Stimulated activated CD4-positive, alpha-beta T cell treated with anti-CD3 and anti-CD28 coated beads, Interleukin-2, amount 100 ng/mL, for 24 hours (primary cell): ENCODE measurements at places on chromosomes 6 and 20.
A peak's percentile ranks its signal among the peaks of the same experiment; 100 is the strongest.

DNA sequence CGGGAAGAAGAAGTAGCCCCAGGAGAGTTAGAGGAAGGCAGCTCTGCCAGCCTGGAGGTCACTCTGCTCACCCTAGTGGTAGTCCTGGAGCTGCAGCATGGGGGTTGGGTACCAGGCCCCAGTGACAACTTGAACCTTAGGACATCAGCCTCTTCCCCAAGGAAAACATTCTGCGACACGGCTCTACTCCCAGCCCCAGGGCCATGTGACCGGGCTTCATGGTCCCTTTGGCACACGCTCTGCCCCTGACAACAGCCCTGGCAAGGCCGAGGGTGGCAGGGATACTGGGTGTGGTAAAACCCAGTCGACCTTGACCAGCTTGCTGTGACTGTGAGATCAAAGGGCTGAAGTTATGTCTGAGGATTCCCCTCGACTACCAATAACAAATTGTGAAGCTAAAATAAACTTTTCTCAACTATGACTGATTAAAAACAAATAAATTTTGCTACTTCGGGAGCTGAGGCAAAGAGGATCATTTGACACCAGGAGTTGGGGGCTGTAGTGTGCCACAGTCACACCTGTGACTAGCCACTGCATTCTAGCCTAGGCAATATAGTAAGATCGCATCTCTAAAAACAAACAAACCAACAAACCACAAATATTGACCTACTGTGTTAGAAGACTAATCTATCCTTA is 24.4 kb upstream of the ARID1B start:
- no peak for DNase-seq

DNA sequence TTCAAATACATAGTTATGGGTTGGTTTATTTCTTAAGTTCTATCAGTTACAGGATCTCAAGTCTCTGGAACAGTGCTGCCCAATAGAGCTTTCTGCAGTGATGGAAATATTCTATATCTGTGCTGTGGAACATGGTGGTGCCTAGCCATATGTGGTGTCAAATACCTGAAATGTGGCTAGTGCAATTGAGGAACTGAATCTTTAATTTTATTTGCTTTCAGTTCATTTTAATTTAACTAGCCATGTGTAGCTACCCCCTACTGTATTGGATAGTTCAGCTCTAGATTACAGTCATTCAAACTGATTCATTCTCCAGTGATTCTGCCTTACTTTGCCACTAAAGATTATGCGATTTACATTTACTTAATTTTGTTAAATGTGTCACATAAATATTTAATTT is 503.2 kb downstream of the CDKAL1 start:
- DNase-seq: no peak

DNA sequence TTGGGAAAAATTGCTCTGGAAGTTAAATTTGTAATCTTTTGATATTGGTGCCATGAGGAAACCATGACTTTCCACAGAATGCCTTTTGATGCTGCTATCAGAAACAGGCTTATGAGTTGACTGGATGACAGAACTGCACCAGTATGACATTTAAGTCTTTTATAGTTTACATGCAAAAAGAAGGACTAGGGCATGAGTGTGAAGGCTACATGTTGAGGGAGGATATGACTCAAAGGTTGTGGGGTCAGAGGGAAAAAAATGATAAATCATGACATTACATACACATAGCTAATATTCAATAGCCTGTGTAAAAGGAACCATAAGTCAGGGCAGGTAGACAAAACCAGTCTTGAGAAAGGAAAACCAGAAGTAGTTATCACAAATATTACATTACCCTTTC is 182.2 kb downstream of the COL12A1 start:
- no peak for DNase-seq

DNA sequence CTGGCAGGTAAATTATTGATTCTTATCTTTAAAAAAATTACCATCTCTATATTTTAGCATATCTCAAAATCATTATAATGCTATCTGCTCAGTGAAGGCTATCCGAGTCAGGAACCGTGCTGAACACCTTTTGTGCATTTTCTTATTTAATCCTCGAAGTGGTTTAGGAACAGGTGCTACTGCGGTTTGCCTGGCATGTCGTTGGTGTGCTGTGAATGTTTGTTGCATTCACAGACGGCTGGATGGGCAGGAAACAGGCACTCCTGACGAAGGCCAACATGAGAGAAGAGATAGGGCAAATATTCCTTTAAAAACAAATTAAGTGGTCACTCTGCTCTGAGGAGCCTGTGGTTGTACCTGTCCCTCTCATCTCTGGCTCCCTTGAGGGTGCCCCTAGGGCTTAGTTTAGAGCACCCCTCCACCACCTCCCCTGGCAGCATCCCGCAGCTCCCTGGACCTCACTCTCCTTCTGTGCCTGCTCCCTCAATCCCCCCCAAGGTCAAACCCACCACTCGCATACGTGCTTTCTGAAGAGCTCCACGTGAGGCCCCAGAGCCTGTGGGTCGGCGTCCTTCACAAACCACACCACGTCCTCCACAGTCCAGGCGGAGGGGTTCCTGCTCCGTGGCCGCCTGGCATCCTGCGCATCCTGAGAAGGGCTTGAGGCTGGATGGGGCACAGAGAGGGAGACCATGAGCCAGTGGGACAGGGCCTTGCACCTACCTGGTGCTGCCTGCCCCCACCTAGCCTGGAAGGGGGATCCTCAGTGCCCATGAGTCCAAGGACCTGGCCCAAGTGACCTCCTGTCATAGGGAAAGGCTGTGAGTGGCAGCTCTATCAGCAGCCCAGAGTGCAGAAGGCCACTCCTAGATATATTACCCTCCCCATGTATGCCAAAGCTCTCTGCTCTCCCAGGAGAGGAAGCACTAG is 116.5 kb downstream of the SCML4 start:
- no peak for DNase-seq

- no peak for DNase-seq
These were observed 19.7 kb upstream of the ULBP3 start for GRCh38 chr6:150088481-150089154.

DNA sequence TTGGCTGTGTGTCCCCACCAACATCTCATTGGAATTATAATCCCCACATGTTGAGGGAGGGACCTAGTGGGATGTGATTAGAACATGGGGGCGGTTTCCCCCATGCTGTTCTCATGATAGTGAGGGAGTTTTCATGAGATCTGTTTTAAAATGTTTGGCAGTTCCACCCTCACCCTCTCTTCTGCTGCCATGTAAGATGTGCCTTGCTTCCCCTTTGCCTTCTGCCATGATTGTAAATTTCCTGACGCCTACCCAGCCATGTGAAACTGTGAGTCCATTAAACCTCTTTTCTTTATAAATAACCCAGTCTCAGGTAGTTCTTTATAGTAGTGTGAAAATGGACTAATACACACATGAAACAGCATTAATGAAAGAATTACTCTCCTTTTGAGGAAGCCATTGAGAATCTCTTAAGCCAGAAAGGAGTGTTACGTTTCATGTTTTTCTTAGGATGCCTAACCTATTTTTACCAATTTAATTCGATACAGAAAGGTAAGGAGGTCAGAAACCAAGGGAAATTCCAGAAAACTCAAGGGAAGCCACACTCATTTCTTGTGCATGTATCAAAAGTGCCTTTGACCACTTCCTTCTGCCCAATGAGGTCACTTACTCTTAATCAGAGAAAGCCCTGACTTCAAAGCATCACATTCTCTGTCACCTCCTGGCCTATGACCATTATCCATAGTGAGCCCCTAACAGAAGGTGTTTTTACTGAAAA is 24.7 kb upstream of the HINT3 start:
- no peak for DNase-seq

DNA sequence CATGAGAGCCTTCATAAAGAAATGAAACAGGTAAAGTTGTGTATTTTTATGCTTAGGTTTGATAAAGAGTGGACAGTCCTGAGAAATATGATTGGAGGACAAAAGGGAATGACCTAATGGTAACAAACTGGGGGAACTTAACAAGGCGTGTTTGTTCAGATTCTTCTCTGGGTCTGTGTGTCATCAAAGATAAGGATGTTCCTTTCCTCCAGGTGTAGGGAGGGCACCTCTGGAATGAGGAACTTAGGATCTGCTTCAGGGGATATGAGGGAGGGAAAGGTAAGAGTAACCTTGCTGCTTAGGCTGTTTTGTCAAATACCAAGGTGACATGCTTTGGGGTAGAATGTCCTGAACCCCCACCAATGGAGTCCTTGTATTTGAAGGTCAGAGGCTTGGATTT is 291.9 kb downstream of the KCNQ5 start:
- no peak for DNase-seq

DNA sequence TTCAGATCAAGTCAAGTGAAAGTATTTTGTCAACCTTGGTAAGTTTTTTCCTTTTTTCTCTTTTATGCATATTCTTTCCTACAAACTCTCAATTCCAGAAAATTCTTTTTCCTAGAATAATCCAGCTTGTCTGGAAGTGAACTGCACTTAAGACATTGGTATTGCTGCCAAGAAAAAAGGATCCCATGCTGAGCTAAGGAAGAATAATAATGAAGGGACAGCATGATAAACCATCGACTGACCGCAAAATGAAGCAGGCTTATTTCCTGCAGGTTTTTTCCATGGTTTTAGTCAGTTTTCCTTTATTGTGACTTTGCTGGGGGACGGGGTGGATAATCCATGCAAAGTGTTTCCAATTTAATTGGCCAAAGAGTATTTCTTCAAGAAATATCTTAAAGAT is 857.6 kb upstream of the SLC35B3 start:
- no peak for DNase-seq

DNA sequence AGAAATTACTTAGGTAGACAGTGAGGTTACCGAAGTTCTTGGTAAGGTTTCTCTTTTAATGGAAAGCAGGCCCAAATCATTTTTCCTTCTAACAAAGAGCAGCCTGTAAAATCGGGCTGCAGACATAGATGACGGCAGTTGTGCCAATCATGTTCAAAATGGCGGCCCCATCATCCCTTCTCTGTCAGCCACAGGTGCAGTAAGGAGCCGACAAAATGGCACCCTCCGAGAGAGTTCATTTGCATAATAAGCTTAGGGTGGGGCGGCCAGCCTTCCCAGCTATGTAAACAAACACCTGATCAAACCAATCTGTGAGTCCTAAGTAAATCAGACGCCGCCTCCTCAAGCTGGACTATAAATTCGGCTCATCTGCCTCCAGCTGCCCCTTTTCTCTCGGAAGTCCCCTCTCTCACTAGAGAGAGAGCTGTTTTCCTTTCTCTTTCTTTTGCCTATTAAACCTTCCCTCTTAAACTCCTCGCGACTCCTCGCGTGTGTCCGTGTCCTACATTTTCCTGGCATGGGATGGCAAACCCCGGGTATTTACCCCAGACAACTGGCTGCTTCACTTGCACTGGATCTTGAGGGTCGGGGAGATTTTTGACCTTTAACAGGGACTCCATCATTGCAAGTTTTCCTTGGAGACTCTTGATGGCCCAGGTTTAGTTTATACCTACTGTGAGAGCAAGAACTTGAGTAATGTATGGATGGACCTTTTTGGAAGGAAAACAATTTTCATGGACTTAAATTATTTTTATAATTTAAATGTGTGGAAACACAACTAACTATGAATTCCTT is 8.9 kb upstream of the DDR1 start:
- no peak for DNase-seq

DNA sequence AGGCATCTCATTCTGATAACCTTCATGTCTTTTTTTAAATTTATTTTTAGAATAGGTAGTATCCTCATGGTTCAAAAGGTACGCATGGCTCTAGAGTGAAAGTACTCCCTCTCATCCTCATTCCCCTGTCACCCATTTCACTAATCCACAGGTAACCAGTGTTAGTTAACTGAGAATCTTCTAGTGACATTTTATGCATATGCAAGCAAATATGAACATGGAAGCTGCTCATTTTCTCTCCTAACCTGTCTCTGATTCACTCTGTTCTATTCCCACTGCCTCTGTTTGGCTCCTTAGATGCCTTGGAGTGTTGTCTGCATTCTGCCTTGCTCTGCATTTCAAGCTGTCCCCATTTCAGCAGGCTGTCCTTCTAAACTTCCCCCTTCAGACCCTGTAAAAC is 4.5 kb downstream of the NCOA7 start:
- DNase-seq: no peak

DNA sequence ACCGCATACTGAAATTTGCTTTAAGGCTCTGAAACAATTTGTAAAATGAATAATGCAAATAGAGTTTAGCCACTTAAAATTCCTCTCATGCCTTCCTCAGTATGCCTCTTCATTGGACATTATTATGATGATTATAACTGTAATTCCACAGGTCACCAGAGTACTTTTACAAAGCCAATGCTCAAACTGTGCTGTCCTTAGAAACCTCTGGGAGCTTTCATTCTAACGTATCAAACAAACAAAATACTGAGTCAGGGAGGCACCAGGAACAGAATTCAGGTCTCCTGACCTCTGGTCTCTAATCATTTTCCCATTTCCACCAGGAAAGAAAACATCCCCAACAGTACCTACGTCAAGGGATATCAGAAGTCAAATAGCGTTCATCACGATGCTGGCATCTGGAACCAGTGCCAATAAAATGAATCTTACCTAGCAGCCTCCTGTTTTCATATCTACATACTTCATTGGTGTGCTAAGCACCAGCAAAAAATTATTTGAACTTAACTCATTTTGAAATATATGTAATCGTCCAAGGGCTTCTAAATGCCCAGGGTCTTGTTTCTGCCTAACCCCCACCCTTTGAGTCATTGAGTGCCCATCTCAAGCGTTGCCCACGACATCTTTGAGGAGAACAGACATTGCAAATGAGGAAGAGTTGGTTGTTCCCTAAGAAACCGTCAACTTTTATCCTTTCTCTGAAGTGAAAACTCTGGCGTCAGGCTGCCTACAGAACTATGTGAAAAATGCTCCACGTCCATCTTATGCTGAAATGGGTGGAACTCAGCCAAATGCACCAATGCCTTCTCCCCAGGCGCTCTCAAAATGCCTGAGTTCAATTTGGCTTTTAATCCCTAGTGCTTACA is 37.9 kb downstream of the NEDD9 start:
- no peak for DNase-seq

GRCh38 chr6:130132286-130132701 is 90.5 kb downstream of the SAMD3 start:
- DNase-seq: peak; percentile 29

- DNase-seq: no peak
These were observed 21.7 kb downstream of the ZBP1 start for GRCh38 chr20:57598491-57598890.

- no peak for DNase-seq
These were observed 29.7 kb downstream of the EIF2S2 start for GRCh38 chr20:34082232-34082887.

DNA sequence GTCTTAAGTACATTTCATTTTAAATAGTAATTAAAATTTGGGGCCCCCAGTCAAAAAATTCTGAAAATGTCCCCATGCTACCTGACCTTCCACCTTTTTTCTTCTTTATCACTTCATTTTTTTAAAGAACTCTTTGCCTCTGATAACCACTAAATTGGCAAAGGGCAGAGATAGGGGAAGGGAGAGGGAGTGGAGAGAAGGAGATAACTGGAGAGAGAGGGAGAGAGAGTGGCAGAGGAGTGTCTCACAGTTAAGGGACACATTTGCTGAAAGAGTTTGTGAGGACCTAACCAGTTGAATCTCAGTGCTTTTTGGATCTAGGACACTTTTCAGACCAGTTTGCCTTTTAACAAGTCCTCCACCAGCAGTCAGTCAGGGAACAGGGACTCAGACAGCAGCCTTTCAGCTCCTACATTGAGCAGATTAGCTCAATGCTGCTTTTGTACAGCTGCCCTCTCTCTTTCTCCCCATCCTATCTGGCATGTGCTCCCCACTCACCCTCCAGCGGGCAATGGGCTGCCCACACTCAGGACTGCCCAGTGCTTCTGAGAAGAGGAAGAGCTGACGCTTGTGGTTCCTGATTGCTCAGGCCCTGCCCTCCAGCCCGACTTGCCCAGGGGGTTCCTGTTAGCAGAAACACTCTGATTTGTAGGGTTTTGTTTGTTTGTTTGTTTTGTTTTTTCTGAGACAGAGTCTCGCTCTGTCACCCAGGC is 14.4 kb downstream of the ARMC2 start:
- DNase-seq: no peak

GRCh38 chr6:83182114-83182513 is 11.0 kb downstream of the PGM3 start:
- no peak for DNase-seq

GRCh38 chr20:20317195-20317594 is 50.7 kb upstream of the INSM1 start:
- no peak for DNase-seq
